Stimulated activated effector memory CD8-positive, alpha-beta T cell treated with anti-CD3 and anti-CD28 coated beads, Interleukin-12 subunit alpha, Interleukin-12 subunit beta, amount 100 ng/mL, for 72 hours (primary cell): ENCODE measurements at places on chromosomes 13 and 19.

- DNase-seq: peak; percentile 55
These were observed 36.0 kb downstream of the MBNL2 start for GRCh38 chr13:97257800-97258799.

DNA sequence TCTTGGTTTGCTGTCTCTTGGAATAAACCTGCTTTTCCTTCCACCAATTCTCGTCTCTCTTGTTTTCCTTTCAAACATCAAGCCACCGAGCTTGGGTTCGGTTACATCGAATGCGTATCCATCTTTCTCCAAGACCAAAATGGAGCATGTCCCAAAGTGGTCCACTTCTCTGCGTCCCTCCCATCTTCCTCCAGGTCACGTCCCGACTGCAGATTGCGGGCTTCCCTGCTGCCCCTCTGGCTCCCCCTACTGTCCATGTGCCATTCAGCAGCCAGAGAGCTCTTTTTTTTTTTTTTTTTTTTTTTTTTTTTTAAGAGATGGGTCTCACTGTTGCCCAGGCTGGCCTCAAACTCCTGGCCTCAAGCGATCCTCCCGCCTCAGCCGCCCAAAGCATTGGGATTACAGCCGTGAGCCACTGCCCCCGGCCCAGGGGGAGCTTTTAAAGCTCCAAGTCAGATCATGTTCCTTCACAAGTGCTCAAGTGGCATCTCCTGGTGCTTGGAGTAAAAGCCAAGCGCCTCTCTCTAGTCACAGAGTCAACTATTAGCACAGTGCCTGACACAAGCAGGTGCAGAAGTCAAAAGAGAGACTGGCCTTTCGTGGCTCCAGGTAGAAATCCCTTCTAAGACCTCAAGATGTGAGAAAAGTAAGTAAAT lies 10.0 kb downstream of the COL5A3 start:
- peak; percentile 77 for DNase-seq

- DNase-seq: no peak
These were observed 17.0 kb downstream of the SUGT1 start for GRCh38 chr13:52669677-52670076.

DNA sequence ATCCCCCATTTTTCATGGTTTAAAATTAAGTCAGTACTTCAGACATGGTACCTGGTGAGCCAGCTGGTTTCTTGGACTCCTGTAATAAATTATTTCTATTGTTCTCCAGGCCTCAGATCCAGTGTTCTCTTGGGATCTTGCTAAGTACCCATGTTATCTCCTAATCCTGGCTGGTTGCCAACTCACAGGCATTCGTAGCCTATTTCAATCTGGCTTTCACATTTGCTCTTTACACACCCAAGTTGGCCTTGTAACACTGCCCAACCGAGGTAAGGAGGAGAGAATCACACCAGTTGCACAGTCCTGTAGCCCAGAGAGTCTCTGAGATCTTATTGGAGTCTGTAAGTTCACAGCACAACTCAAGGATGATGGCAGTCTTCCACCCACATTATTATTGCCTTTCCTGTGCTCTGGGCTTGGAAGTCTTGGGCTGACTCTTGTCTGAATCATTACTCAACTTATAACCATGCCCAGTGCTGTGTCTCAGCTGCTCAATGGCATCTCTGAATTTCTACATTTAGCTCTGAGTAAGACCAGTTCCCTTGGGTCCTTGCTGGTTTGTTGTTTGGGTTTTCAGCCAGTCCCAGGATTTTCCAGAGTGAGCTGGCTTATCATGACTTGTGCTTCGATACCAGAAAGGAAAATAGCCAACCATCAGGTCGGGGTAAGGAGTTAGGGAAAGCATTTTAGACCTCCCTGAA lies 76.6 kb upstream of the KLF12 start:
- no peak for DNase-seq

DNA sequence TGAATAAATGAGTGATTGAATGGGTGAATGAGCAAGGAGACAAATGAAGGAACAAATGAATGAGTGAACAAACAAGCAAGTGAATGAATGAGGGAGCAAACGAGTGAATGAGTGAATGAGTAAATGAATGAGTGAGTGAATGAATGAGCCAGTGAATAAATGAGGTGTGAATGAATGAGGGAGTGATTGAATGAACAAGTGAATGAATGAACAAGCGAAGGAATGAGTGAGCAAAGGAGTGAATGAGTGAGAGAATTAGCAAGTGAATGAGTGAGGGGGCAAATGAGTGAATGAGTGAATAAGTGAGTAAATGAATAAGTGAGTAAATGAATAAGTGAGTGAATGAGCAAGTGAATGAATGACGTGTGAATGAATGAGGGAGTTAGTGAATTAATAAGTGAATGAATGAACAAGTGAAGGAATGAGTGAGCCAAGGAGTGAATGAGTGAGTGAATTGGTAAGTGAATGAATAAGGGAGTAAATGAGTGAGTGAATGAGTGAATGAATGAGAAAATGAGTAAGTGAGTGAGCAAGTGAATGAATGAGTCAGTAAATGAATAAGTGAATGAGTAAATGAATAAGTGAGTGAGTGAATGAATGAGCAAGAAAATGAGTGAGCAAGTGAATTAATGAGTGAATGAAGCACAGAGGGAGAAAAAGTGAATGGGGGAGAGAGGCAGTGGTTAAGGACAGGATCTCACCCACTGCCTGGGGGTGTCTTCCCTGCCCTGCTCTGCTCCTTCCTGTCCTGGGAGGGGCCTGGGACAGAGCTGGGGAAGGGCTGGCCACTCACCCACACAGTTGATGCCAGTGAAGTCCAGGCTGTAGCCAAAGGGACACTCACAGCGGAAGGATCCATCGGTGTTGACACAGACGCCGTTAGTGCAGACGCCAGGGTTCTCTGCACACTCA lies 36.4 kb downstream of the CCL25 start:
- no peak for DNase-seq

- DNase-seq: no peak
These were observed 816.6 kb downstream of the UQCRFS1 start for GRCh38 chr19:28396287-28396831.

DNA sequence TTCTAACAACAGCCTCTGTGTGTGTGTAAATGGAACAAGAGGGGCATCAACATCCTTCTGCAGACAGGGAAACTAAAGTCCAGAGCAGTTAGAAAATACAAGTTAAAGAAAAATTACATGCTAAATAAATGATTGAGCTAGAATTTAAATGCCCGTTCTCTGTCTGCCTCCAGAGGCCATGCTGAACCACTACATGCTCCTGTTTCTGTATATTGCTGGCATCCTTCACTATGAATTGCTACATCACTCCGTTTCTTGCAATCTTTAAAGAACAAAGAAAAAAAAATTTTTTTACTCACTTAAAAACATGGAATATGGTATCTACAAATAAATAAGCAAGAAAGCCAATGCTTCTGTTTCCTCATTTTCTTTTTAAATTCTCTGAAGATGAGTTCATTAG lies 47.9 kb downstream of the DCT start:
- DNase-seq: no peak

- DNase-seq: no peak
These were observed 158.9 kb downstream of the EFNB2 start for GRCh38 chr13:106376401-106377112.
